T47D (cell line): ENCODE measurements at places on chromosomes 4 and X.
A peak's percentile ranks its signal among the peaks of the same experiment; 100 is the strongest.

- no peak for DNase-seq
These were observed 29.2 kb upstream of the COX18 start for GRCh38 chr4:73098713-73099112.

GRCh38 chrX:39726771-39727170 lies 371.0 kb downstream of the BCOR start:
- no peak for DNase-seq

GRCh38 chrX:86711531-86712180 lies 563.4 kb downstream of the DACH2 start:
- DNase-seq, result no peak

DNA sequence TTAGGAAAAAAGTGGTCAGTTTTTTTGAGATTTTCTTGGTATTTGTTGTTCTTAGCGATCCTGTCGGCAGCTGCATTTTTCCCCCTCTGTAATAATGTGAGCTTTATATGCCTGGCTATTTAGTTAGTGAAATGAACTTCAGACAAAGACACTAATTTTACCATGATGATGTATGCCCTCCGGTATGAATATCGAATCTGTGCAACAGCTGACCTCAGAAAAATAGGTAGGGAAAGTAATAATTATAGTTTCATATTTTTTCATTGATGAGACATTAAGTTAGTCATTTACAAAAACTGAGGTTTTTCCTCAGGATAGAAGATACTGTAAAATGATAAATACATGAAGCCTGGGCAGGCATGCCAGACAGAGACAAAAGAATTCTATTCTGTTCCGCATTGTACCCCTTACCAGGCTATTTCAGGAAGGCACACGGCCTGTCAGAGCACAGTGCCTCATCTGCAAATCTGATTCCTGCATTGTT lies 155.8 kb downstream of the SHROOM3 start:
- DNase-seq, result no peak

DNA sequence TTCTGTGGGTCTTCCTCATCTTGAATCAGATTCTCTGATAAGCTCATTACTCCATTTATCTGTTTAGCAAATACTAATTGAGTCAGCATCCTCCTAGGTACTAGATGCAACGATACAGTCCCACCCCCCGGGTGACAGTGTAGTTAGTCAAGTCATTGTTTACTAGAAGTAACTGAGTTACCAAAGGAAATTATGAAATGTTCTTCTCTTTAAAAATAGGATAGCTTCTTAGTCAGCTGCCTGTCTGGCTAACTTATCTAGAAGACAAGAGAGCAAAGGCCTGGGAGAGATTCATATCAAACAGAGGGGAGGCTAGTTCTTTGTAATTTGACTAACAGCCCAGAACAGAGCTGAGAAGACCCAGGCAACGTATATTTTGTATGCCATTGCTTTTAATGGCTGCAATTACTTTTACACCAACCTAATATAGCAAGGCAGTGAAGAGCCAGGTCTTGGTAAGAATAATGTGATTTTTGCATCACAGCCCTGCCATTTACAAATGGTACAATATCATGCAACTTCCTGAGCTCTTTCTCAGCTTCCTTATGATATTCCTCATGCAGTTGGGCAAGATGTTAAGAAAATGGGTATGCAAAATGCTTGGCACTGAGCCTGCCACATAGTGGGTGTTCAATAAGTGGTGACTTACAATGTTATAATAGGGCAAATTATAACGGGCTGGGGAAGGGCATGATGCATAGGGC lies 149.9 kb downstream of the CHIC2 start:
- no peak for DNase-seq

- DNase-seq, result no peak
These were observed 87.9 kb upstream of the NR3C2 start for GRCh38 chr4:148530114-148530513.

GRCh38 chr4:8209181-8209874 lies 10.2 kb downstream of the SH3TC1 start:
- no peak for DNase-seq

DNA sequence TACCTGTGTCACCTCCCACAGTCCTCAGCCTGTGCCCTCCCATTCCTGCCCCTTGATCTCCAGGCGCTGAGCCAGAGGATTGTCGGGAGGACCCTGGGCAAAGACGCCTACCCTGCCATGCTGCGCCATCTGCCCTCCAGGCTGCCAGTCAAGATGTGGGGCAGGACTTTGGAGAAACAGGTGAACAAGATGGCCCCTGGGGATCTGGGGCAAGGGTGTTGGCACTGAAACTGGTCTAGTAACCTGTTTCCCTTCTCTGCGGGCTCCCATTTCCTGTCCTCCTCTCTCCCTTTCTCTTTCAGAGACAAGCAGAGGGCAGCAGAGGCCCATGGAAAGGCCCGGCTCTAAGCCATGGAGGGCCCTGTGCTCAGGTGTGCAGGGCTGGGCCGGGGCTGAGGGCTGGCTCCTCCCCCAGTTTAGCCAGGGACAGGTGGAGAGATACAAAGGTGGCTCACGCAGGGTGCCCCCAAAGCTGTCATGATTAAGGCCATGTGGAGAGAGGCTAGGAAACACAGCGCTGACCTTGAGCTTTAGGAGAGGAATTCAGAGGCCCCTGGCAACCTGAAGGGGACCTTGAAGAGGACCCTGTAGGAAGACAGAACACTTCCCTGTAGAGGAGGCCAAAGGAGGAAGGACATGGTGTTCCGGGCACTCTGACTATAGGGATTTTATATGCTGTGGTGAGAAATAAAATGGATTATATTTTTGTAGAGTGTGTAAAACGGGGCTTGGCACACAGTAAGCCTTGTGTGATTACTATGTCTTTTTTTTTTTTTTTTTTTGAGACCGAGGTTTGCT lies at the start of gene GLOD5:
Gene GLOD5 (plus strand): TSS at position 74 of the 798 bp plus-strand sequence. CDS start 44 bp downstream, at position 118.
- peak; percentile 95 for DNase-seq

GRCh38 chr4:30836231-30836630 lies 116.1 kb downstream of the PCDH7 start:
- DNase-seq, result no peak

GRCh38 chr4:7663075-7663541 lies 228.4 kb upstream of the PSAPL1 start:
- DNase-seq, result no peak
